ENCODE measurements at places on chromosomes 12 and 14.

GRCh38 chr12:77299001-77299400 is 233.6 kb upstream of the E2F7 start:
- DNase-seq = no peak

DNA sequence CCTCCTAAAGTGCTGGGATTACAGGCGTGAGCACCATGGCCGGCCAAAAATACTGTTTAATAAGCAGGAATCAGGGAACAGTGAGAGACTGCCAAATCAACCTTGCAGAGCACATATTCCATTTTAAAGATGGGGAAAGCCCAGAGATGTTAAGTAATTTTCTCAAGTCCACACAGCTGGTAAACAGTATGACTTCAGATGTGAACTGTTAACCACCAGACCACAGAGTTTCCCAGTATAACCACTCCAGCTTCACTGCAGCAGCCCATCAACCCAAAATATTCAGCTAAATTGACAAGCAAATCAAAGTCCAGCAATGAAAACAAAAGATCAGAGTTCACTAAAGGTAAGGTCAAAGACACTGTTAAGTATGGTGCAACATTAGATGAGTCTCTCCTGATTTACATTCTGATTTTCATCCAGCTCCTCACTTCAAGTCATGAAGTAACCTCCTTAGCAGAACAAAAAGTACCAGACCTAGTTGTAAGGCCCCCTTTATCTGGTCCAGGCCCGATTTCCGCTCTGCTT is 82.1 kb downstream of the TRAFD1 start:
- no peak for DNase-seq

- no peak for DNase-seq
Observed at GRCh38 chr12:40099423-40099853, 6.4 kb downstream of the SLC2A13 start.

DNA sequence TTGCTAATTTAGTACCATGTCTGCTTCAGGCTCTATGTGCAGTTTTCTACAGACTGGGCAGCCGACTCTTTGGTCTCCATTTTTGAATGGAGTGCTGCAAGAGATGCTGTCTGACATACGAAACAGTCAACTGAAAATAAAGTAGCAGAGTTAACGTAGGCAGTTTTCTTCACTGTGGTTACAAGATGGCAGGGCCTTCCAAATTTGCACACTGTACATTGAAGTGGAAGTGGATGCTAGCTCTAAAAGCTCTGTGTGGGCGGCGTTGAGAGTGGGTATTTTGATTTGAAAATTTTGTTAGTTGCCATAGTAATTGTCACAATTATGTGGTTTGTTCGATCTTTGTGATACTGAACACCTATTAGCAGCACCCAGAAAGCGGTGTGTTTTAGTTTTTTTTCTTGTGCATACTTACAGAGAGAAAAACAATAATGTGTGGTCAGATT is 154.9 kb upstream of the ATP2B1 start:
- DNase-seq = peak; percentile 78

Measured in CD4-positive, alpha-beta T cell treated with Interferon gamma for 1 hour (primary cell).